ENCODE measurements at places on chromosomes 13 and 19.

DNA sequence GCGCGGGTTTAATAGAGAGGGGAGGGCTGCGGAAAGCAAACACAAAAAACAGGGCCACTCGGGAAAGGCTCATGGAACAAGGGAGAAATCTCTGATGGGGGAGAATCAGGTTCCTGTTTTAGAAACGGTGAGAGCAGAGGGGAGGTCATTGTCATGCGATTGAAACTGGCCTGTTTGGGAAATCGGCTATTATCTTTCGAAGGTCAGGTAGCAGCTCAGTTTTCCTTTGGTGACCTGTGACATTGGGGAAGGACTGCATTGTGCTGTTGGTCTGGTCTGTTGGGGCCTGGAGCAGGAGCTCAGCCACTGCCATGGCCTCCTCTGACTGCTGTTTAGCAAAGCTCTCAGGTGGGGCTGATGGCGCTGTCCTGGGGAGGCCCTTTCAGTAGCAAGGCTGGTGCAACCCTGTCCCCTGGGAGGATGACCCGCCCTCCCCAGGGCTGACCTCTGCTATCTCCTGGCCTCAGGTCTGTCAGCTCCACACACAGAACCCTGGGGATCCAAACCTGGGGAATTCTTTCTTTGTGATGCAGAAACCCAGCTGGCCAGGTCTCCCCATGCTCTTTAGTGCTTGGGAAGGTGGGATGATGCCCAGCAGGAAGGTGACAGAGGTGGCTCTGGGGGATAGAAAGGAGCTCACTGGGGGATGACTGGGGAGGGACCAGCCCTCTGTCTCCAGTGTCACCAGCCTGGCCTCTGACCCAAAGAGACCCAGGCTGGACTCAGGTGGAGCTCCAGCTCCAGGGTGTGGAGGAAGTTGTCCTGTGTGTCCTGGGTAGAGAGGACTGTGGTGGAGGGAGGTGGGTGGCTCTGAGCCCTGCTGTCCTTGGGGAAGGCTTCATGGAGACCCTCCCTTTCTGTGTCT lies 21.2 kb upstream of the CD177 start:
- peaks cover 15% of the 10 kb centered on the region for H3K4me1 ChIP-seq
- peak; percentile 52 for DNase-seq
- H3K36me3 ChIP-seq: no peaks in the 10 kb centered on the region

DNA sequence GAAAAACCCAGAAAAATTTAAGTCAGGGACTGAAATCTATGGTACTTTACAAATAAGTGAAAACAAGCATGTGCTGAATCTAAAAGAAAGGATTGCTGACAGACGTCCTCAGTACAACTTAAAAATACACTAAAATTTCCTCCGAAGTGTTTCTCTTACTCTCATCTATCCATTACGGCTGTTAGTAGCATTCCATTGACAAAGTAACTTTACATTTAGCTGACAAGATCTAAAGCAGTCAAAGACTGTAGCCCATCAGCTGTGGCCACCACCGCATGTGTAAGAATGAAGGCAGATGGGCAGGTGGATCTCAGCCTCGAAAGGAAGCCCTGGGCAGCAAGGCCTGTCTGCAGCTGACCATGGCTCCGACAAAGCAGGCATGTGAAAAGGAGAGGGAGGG lies 59.0 kb downstream of the FLT1 start:
- H3K4me1 ChIP-seq: peaks cover 31% of the 10 kb centered on the region
- no peak overlapping the region for H3K27ac ChIP-seq
- peaks cover 38% of the 10 kb centered on the region for H3K36me3 ChIP-seq

- no peaks in the 10 kb centered on the region for H3K36me3 ChIP-seq
- H3K4me1 ChIP-seq: peaks cover 3% of the 10 kb centered on the region
- H3K27me3 ChIP-seq: no peaks in the 10 kb centered on the region
- H3K4me3 ChIP-seq: no peak overlapping the region
Measured at GRCh38 chr13:44257796-44258195, 115.8 kb upstream of the SERP2 start.

GRCh38 chr19:1875646-1876495 lies 9.4 kb downstream of the ABHD17A start:
- H3K27me3 ChIP-seq: no peaks in the 10 kb centered on the region
- H3K36me3 ChIP-seq: no peaks in the 10 kb centered on the region
- no peaks in the 10 kb centered on the region for H3K4me1 ChIP-seq
- peak overlapping the region; percentile 48 for H3K27ac ChIP-seq

- H3K27me3 ChIP-seq: no peaks in the 10 kb centered on the region
- H3K36me3 ChIP-seq: no peaks in the 10 kb centered on the region
- no peak for DNase-seq
- no peak overlapping the region for H3K27ac ChIP-seq
Measured at GRCh38 chr13:80313668-80314256, 27.2 kb downstream of the SPRY2 start.

GRCh38 chr19:6788896-6789295 lies 16.4 kb downstream of the VAV1 start:
- H3K27ac ChIP-seq: no peak overlapping the region
- no peak overlapping the region for H3K4me3 ChIP-seq
- no peaks in the 10 kb centered on the region for H3K27me3 ChIP-seq
- no peaks in the 10 kb centered on the region for H3K4me1 ChIP-seq
- no peaks in the 10 kb centered on the region for H3K36me3 ChIP-seq

DNA sequence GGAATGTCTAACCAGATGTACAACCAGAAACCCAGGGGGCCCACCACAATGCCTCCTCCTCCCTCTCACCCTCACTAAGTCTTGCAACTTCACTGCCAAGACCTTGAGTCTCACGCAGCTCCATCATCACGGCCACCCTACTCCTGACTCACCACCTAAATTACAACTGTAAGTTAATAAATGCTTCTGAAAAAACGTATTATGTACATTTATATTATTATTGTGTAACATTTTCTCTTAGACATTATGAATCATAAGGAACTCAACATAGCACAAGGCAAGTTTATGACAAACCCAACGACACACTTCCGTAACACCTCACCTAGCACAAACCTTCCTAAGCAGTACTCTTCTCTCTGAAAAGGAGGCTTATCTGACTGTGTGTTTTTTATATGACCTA lies 20.7 kb downstream of the MIPEP start:
- no peaks in the 10 kb centered on the region for H3K4me1 ChIP-seq
- no peak overlapping the region for H3K4me3 ChIP-seq
- H3K27ac ChIP-seq: no peak overlapping the region
- H3K36me3 ChIP-seq: no peaks in the 10 kb centered on the region
- H3K27me3 ChIP-seq: no peaks in the 10 kb centered on the region

DNA sequence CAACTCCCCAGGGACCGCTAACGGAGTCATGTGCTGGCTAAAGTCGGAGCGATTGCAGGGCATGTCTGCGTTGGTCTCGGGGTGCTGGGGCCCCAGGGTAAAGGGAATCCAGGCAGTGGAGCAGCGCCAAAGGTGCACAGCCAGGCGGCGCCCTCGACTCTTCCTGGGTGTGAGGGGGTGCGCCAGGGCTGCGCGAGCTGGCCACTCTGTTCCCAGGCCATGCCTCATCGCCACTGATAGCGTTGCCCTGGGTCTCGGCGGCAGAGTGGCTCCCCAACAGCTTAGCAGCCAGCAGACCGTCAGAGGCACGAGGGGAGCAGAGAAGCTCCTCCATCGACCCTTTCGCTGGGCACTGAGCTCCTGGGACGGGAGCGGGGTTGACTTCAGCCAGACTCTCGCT lies 152.7 kb downstream of the B3GLCT start:
- H3K27ac ChIP-seq: no peak overlapping the region
- no peaks in the 10 kb centered on the region for H3K4me1 ChIP-seq
- no peaks in the 10 kb centered on the region for H3K36me3 ChIP-seq
- no peak for DNase-seq
- no peaks in the 10 kb centered on the region for H3K27me3 ChIP-seq
- H3K4me3 ChIP-seq: no peak overlapping the region

GRCh38 chr19:50889638-50890037 lies 16.4 kb downstream of the KLK2 start:
- H3K27me3 ChIP-seq: peaks cover 2% of the 10 kb centered on the region
- H3K4me3 ChIP-seq: no peak overlapping the region
- no peak for DNase-seq
- H3K36me3 ChIP-seq: no peaks in the 10 kb centered on the region

- no peak overlapping the region for H3K27ac ChIP-seq
- H3K4me3 ChIP-seq: no peak overlapping the region
- H3K36me3 ChIP-seq: no peaks in the 10 kb centered on the region
- H3K27me3 ChIP-seq: no peaks in the 10 kb centered on the region
- DNase-seq: no peak
Measured at GRCh38 chr13:98506728-98507230, 70.1 kb downstream of the STK24 start.

DNA sequence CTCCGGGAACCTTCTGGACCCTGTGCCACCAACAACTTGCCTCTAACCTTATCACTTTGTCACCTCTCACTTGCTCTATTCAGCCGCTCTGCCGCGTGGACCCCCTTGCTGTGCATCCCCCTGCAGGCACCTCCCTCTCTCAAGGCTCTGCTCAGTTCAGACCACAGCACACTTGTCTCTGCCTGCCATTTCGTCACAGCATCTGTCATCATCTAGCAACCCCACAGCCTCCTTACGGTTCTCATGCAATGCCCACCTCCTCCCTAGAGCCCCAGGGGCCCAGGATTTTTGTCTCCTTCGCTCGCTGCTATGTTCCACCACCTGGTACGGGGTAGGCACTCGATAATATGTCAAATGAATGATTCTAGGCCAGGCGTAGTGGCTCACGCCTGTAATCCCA lies 4.8 kb downstream of the HAUS8 start:
- H3K27me3 ChIP-seq: no peaks in the 10 kb centered on the region
- no peak overlapping the region for H3K27ac ChIP-seq
- DNase-seq: no peak
- H3K36me3 ChIP-seq: peaks cover 31% of the 10 kb centered on the region
- peaks cover 5% of the 10 kb centered on the region for H3K4me1 ChIP-seq
- no peak overlapping the region for H3K4me3 ChIP-seq

DNA sequence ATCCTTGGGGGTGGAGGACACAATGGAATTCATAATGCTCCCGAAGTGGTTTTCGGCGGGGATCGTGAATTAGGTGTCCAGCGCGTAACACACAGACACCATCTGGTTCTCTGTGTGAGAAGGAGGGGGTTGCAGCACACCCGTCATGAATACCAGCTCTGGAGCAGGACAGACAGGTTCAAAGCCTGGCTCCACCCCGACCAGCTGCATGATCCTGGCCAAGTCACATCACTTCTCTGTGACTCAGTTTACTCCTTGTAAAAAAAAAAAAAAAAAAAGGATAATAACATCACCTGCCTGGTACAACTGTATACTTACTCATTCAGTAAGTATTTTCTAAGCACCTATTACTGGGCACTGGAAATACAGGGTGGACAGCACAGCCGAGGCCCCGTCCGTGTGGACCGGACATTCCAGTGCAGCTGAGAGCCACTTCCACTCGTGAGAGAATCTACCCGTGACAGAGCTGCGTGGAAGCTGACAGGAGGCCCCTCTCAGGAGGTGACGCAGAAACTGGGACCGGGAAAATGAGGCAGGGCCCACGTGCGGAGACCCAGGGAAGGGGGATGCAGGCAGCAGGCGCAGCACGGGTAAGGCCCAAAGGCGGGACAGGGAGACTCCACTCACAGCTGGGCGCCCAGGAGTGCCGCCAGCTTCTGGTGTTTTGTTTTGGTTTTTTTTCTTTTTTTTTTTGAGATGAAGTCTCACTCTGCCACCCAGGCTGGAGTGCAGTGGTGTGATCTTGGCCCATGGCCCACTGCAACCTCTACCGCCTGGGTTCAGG lies 12.0 kb downstream of the RDH13 start:
- no peak overlapping the region for H3K27ac ChIP-seq
- H3K27me3 ChIP-seq: no peaks in the 10 kb centered on the region
- H3K4me1 ChIP-seq: no peaks in the 10 kb centered on the region
- no peak for DNase-seq

DNA sequence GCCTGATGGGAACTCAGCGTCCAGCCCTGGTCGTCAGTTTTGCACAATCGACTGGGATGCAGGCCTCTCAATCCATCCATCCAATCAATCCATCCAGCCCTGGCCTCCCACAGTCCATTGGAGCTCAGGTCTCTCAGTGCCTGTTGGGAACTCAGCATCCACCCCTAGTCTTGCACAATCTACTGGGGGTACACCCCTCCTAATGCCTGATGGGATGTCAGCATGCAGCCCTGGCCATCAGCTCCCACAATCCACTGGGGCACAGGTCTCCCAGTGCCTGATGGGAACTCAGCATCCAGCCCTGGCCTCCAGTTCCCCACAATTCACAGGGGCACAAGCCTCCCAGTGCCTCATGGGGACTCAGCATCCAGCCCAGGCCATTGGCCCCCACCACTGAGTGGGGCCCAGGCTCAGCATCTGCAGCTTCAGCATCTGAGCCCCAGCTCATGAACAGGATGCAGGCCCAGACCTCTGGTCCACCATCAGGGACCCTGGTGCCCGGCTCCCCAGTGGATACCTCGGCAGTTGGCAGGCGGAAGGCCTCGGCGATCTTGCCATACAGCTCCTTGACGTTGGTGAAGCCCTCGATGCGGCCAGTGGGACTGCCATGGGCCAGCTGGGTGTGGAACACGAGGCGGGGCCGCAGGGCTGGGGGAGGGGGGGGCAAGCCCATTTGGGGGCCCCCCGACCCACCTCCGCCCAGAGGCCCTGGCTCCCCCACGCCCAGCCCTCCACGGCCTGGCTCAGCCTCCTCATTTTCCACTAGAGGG lies 7.2 kb upstream of the PTGER1 start:
- H3K27ac ChIP-seq: no peak overlapping the region
- no peak for DNase-seq
- H3K27me3 ChIP-seq: no peaks in the 10 kb centered on the region

DNA sequence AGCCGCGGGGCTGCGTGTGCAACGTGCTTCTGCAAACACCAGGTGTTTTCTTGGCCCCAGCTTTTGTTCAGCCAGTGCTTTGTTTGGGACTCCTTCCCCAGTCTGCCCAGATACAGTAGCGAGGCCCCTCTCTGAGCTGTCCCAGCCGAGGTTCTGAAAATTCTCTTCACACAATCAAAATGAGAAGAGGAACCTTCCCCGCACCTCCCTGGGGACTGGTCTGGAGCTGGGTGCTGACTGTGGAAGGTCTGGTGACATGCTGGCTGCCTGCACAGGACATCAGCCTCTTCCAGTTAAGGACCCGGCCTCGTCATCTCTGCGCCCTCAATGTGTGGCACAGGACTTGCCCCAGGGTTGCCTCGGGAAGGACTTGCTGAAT lies 4.2 kb downstream of the ATP4A start:
- peaks cover 3% of the 10 kb centered on the region for H3K4me1 ChIP-seq
- no peak overlapping the region for H3K4me3 ChIP-seq
- no peaks in the 10 kb centered on the region for H3K27me3 ChIP-seq
- H3K36me3 ChIP-seq: no peaks in the 10 kb centered on the region

DNA sequence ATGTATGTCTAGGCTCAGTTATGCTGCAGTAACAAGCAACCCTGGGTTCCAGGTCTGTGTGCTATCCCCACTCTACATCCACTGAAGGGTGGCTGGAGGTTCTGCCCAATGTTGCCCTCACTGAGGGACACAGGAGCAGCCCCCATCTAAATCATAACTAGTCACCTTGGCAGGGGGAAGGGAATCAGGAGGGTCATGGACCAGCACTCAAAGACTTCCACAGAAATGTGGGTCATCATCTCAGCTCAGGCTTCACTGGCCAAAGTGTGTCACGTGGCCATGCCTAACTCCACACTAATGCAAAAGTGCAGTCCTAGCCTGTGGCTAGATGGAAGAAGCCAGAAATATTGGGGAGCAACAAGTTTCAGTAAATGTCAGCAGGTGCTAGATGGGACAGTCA lies 137.3 kb upstream of the ZNF507 start:
- no peak for DNase-seq
- H3K36me3 ChIP-seq: no peaks in the 10 kb centered on the region
- no peak overlapping the region for H3K4me3 ChIP-seq
- H3K27ac ChIP-seq: no peak overlapping the region

- no peak overlapping the region for H3K27ac ChIP-seq
- no peaks in the 10 kb centered on the region for H3K4me1 ChIP-seq
- DNase-seq: peak; percentile 67
- H3K4me3 ChIP-seq: no peak overlapping the region
- H3K27me3 ChIP-seq: no peaks in the 10 kb centered on the region
Measured at GRCh38 chr19:39038098-39038497, 5.7 kb upstream of the FBXO27 start.
